Stimulated activated CD8-positive, alpha-beta memory T cell treated with anti-CD3 and anti-CD28 coated beads, Interleukin-12 subunit alpha, Interleukin-12 subunit beta, amount 100 ng/mL, for 4 hours (primary cell): ENCODE measurements at places on chromosomes 12 and 14.

DNA sequence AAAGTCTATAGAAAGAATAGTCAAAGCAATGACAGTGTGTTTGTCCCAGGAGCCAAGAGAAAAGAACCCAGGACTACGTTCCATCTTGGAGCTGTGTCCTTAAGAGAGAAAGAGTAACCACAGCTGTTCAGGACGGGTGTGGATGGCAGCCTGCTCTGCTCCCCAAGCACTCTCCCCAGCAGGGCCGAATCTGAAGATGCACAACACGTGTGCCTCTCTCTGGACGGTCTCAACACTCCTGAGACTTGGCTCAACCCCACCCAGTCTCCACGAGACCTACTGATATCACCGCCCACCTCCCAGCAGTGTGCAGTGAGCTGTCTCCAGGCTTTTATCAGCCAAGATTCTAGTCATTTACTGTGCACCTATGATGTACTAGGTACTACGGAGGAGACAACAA is 27.3 kb upstream of the ANO2 start:
- no peak for DNase-seq

- DNase-seq, result no peak
Observed at GRCh38 chr14:105283028-105283427, 17.8 kb downstream of the BRF1 start.

DNA sequence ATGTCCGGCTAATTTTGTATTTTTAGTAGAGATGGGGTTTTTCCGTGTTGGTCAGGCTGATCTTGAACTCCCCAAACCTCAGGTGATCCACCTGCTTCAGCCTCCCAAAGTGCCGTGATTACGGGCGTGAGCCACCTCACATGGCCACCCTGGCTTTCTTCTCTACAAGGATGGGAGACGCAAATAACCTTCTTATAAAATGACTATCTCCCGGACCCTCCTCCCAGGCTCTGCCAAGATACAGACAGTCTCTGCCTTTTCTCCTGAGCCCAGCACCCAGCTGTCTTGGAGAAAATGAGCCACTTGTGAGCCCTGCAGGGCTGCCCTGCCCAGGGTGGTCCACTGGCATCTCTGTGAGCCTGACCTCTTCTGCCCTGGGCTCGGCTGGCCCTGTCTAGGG is 34.7 kb upstream of the RBM19 start:
- DNase-seq, result no peak

DNA sequence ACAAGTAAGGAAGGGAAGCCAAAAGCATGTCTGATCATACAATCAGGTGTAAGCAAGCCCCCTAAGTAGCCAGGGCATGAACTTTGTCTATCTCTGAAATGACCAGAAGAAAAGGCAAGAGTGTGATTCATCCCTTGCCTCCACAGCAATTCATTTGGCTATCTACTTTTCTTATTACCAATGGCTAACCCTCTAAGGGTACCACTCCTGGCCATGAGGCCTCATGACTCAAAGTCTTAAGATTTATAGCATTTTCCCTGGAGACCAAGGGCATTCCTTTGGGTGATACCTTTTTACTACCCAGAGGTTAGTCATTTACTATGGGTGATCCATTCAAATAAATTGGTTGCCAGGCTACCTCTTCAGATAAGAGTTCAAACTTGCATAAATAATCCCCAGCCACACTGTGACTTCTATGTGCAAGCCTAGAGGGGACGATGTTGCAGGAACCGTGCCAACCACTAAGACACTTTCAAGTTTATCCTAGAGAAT is 1.5 kb upstream of the LGALS3 start:
- DNase-seq, result no peak

- DNase-seq, result no peak
Observed at GRCh38 chr12:113471619-113472171, at the start of gene LHX5. Gene LHX5 (minus strand): TSS chr12:113471871. CDS start chr12:113471498, 373 bp downstream.

GRCh38 chr14:93073910-93074769 is 41.6 kb downstream of the ITPK1 start:
- DNase-seq, result no peak

DNA sequence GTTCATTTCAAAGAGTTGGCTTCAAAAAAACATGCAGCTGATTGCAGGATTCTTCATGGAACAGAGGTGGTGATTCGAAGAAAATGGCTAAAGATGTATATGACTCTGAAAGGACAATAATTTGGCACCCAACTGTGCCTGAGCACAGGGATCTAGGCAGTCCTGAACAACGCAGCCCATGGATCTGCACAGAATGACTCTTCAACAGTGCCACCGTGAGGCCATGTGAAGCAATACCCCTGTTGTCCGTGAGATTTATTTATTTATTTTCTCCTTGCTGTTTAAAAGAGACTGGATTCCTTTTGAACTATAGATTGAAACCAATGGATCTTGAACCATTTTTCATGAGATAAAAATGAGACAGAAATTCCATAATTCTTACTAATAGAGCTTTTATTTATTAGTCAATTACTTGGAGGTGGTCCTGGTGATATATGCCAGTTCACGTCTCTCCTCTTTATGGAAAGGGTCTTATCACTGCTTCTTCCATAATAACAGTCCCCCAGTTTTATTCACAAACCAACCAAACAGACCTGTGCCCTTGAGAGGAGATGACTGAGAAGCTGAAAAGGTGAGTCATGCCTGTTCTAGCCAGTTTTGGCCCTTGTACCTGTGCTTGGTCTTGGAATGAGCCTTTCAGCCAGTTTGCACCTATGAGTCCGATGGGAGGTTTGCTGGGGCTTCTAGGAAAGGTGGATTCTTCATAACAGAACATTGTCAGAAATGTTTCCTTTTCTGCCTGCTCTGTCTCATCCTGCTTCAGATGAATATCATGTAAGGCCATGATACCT is 1598.3 kb downstream of the AACS start:
- no peak for DNase-seq

DNA sequence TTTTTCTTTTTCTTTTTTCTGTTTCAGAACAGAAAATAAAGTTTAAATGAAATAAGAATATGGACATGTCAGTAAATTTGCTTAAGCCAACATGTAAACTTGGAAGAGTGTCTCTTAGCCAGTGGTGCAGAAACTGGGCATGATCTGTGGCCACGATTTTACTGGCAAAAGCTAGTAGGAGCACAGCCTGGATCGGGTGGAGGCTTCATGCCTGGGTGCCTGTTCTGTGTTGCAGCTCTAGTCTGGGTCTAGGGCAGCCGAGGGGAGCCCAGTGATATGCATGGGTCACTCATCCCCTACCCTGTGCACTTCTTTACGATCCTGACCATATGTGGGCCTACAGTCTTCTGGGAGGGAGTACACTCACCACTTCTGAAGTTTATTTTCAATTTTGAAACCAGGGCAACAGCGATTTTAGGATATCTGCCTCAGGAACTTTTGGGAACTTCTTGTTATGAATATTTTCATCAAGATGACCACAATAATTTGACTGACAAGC is 45.6 kb upstream of the SMCO2 start:
- DNase-seq, result no peak

DNA sequence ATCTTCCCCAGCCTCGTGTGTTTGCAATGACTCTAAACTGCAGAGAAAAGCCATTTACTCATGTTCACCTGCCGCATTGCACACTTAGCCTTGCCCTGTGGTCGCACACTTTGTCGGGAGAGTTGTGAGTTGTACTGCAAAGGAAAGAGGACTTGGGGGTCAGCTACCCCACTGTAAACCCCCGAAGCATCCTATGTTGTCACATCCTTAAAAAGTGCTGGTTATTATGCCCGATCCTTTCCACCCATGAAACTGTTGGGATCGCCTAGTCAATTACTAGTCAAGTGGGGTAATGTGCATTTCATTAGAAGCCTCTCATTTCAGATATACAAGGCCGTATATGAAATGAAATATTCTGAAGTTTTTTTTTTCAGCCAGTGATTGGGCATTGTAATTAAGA is 98.2 kb downstream of the SRRM4 start:
- DNase-seq, result no peak

DNA sequence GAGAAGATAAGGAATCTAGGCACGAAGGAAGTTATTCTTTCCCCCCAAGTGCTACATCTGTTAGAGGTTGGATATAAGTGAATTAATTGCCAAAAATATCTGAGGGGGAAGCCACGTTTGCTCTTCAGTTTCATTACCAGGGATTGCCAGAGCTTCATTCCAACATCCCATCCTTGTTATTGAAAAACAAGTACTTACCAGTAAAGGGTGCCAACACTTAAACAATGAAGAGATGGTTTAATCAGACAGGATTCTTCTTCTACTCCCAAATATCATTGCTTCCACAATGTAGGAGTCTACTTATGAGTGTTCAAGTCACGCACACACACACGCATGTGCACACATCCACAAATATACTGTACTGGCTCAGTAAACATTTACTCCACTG is 312.4 kb downstream of the RPAP3 start:
- no peak for DNase-seq

DNA sequence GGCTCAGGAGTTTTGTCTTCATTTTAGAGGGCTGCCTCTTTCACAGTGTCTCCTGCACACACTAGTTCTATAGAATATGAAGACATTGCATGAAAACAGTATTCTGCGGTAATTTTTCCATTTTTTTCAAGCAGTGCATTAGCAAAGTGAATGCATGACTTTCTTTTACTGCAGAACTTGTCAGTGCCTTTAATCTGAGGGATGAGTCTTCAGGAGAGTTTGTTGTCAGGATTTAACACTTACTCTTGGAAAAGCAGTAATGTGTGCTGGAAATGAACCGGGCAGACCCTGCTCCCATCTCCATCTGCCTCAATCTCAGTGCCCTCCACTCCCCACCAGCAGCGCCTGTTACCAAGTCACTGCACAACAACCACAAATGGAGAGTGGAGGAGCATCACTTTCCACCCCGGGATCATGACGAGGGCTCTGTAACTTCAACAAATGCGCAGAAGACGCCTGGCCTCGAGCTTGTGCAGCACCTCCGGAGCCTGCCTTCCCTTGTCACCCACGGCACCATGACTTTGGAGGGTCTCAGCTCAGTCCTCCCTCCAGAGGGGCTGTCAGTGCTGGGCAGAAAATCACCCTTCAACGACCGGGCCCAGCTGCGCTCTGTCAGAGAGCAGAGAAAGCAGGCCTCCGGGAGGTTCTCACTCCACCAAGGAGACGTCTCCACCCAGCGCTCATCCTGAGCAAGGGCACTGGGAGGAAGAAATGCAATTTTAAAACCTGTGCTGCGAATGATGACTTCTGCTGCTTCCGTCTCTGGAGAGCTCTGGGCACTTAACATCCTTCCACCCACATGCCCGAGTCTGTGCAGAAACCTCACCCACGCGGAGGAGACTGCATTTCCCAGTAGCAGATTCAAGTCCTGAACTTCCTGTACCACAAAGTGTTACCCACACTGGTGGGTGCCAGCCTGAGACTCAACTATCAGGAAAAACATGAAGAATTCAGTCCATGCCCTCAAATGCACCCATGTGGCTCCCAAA is 255.7 kb downstream of the ADGRD1 start:
- DNase-seq, result no peak

DNA sequence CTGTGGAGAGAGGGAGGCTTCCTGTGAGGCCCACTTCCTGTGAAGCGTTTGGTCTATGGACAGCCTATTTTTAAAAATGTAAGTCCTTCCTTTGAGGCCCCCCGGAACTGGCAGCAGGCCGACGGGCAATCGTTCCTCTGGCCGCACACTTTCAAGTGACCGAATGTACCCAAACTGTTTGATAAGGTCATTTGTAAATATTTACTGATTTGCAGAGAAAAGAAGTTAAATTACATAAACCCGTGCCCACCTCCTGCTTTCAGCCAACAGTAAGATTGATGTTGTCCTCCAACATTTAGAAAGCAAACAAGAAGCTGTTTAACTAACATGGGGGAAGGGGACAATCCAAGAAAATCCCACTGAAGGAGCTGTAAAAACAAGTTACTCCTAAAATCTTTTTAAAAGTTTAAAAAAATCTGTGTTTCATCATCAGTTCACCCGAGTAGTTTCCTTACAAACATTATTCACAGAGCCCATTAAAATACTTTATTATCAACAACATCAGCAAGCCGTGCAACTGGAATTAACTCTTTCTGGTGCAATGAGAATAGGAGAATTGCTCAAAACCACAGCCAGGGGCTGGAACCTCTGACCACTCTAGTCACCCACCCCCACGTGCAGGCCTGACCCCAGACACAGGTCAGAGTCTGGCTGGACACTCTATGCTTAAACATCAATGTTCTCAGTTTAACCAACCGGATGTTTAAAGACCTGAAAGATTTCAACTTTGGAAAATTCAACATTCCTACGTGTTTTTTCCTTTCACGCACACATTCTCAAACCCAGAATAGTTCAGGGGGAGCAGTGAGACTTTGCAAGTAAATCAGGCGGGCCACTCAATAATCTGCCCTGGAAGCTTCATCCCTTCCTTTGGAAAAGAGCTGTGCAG is 65.3 kb downstream of the FOXN3 start:
- no peak for DNase-seq

DNA sequence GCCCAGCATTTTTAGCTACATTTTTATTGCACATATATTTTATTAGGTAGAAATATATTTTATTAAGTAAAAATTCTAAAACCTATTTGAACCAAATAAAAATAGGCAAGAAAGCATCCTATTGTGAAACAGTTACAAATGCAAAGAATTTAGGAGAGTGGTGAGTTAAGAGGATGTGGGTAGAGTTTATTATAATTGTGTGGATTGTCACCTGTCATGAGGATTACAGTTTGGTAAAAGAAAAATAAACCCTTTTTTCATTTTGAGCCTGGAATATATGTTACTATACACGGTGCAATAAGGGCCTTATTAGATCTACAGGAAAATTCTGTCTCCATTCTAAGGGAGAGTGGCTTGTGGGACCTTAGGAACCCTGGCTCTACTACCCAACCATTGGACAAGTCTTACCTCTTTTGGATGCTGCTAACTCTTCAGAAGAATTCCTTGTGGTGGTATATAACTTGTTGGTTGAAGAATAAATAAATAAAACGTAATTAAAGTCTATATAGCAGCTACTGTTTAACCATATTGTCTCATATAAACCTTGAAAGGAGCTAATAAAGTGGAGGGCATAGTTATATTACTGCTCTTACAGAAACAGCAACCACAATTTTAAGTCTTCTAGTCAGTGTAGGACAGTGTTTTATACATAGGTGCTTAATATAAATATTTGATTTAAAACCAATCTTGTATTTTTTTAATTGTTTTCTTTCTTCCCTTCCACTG is 67.8 kb downstream of the FGD4 start:
- no peak for DNase-seq

GRCh38 chr14:94016446-94016976 is 9.6 kb upstream of the OTUB2 start:
- no peak for DNase-seq

GRCh38 chr12:104166465-104166864 is 28.5 kb upstream of the NFYB start:
- no peak for DNase-seq

- DNase-seq, result no peak
Observed at GRCh38 chr14:104335611-104336010, 197.2 kb downstream of the KIF26A start.

GRCh38 chr12:38669530-38669929 is 235.9 kb downstream of the CPNE8 start:
- DNase-seq, result no peak
